Suprapubic skin (tissue), 4 donors: ENCODE measurements at places on chromosomes 2 and 18. TPM values are rescaled to one million over a fixed set of nuclear protein-coding genes. Genes with fewer than 3 reads are reported as not detected.

CDK15 gene
- 0.13 TPM for total RNA-seq

DNA sequence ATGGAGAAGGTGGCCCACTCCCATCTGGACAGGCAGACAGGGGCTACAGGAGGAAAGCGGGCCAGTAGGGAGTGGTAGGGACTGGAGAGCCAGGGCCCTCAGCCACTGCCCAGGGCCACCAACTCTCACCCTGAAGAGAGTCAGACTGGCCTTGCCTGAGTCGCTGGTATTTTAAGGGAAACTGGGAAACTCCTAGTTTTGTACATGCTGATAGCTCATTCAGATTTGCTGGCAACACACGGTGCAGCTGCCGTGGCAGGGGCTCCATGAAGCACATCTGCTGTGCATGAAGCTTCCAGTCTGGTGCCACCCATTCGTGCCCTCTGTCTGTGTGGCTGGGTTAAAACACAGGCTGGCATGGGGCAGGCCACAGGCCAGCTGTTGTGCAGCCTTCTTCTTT lies 137.3 kb upstream of the GLI2 start:
- no peaks in the 10 kb centered on the region for H3K27me3 ChIP-seq
- no peaks in the 10 kb centered on the region for H3K36me3 ChIP-seq
- H3K27ac ChIP-seq: no peak overlapping the region
- H3K4me1 ChIP-seq: peaks cover 41% of the 10 kb centered on the region

- H3K4me1 ChIP-seq: no peaks in the 10 kb centered on the region
- no peak for DNase-seq
- H3K27me3 ChIP-seq: no peaks in the 10 kb centered on the region
Measured at GRCh38 chr2:132638313-132639040, 31.5 kb downstream of the LYPD1 start.

- peaks cover 7% of the 10 kb centered on the region for H3K4me1 ChIP-seq
- no peak overlapping the region for H3K27ac ChIP-seq
- DNase-seq: no peak
- no peaks in the 10 kb centered on the region for H3K36me3 ChIP-seq
- H3K27me3 ChIP-seq: peaks cover 12% of the 10 kb centered on the region
Measured at GRCh38 chr2:118047380-118047826, 33.5 kb upstream of the CCDC93 start.

PLGLB2 gene
- total RNA-seq: 17.5 TPM

- H3K4me1 ChIP-seq: no peaks in the 10 kb centered on the region
- H3K27ac ChIP-seq: no peak overlapping the region
- H3K36me3 ChIP-seq: no peaks in the 10 kb centered on the region
- no peak for DNase-seq
- H3K4me3 ChIP-seq: no peak overlapping the region
Measured at GRCh38 chr2:34161549-34161948, 562.5 kb upstream of the FAM98A start.

DNA sequence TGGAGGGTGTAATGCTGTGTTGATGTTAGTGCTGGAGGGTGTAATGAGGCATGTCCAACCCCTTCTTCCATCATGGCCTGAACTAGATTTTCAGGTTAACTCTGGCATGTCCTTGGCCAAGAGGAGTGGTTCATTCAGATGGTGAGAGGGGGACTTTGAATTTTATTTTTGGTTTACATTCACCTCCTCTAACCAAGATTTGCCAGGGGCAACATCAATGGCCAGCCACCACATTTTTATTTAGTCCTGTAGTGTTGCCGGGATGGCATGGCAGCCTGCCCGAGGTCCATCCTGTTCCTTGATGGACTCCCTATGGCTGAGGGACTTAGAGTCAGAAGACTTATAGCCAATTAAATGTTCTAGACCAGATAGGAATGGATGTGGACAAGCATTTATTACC lies 484.6 kb upstream of the HS6ST1 start:
- peaks cover 12% of the 10 kb centered on the region for H3K4me1 ChIP-seq
- H3K27me3 ChIP-seq: no peaks in the 10 kb centered on the region
- H3K4me3 ChIP-seq: no peak overlapping the region

DNA sequence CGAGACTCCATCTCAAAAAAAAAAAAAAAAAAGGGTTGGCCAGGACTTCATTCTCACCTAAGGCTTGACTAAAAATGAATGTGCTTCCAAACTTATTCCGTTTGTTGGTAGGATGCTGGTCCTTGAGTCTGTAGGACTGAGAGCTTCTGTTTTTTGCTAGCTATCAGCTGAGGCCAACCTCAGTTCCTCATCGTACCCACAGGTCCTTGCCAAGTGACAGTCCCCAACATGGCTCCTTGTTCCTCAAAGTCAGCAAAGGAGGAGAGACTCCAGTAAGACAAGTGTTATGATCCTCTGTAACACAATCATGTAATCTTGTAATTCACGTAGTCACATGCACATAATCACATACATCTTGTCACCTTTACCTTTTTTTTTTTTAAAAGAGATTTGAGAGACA lies 37.0 kb downstream of the HAUS1 start:
- H3K4me1 ChIP-seq: no peaks in the 10 kb centered on the region
- no peak overlapping the region for H3K27ac ChIP-seq
- H3K4me3 ChIP-seq: no peak overlapping the region
- H3K36me3 ChIP-seq: no peaks in the 10 kb centered on the region
- no peak for DNase-seq

DNA sequence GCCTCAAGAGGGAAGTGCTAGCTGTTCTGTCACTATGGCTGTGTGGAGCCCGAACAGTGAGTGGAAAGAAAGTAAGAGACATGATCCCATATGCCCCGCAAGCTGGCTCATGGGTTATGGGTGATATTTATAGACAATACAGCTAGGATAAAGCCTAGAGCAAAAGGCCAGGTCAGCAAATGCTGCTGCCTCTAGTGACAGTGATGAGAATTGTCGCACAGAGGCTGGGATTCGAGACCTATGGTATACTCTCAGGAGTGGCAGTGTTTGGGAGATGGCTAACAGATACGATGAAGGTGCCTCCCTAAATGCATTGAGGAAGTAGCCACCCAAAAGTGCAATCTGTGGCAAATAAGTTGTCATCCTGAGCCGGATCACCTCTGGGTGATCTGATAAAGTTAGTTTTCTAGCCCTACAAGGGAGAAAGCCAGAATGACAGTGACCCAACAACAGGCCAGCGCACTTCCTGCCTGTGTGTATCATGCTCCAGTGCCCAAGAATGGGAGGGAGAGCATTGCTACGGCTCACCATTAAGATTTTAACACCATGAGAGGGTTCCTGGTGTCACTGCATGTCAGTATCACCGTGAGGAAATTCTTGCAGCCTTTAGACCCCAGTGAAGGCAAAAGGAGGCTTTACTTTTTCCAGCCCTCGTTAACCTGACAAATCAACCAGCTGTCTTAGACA lies 92.2 kb upstream of the TGFA start:
- H3K27ac ChIP-seq: no peak overlapping the region
- DNase-seq: no peak
- H3K27me3 ChIP-seq: peaks cover 12% of the 10 kb centered on the region
- no peak overlapping the region for H3K4me3 ChIP-seq
- H3K4me1 ChIP-seq: no peaks in the 10 kb centered on the region

- no peaks in the 10 kb centered on the region for H3K27me3 ChIP-seq
- peak overlapping the region; percentile 36 for H3K27ac ChIP-seq
- H3K4me1 ChIP-seq: peaks cover 23% of the 10 kb centered on the region
- H3K4me3 ChIP-seq: no peak overlapping the region
Measured at GRCh38 chr2:191637182-191638078, 40.5 kb upstream of the NABP1 start.

GRCh38 chr2:100603948-100604633 lies 41.3 kb downstream of the PDCL3 start:
- peaks cover 11% of the 10 kb centered on the region for H3K4me1 ChIP-seq
- no peak overlapping the region for H3K4me3 ChIP-seq
- no peak for DNase-seq
- H3K36me3 ChIP-seq: no peaks in the 10 kb centered on the region
- no peak overlapping the region for H3K27ac ChIP-seq

ALLC gene
- not detected for total RNA-seq

DNA sequence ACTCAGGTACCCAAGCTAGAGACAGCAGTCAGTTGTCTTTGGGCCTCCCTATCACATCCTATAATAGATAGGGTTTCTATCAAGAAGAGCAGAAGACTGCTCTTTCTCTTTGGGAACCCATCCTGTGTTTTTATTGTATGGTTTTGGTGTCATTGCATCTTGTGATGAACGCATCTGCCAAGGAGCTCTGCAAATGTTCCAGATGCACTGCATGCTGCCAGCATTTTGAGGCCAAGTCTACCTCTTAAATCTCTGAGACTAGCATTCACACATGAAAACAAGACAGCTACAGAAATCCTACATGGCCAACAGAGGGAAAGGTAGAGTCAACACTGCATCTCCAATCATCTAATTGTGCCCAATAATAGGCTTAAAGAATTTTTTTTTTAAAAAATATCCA lies 14.0 kb downstream of the SEMA4F start:
- peaks cover 3% of the 10 kb centered on the region for H3K36me3 ChIP-seq
- no peak overlapping the region for H3K4me3 ChIP-seq
- H3K4me1 ChIP-seq: no peaks in the 10 kb centered on the region
- H3K27ac ChIP-seq: no peak overlapping the region

DNA sequence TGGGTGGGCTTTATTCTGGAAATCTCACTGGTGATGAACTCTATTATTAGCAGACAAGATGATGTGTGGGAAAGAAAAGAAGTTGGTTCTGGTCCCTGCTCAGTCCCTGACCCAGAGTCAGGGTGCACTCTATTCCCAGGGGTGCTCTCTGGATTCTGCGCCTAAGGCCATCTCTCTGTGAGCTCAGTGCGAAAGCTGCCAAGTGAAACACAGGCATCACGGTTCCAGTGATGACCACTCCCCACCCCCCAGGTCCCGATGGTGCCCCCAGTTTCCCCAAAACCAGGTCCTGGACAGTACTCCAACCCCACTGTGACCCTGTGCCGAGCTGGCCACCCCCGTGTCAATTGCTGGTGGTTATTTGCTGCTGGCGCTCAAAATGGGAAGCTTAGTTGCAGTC lies 30.1 kb downstream of the RHOB start:
- H3K4me1 ChIP-seq: peaks cover 30% of the 10 kb centered on the region
- no peaks in the 10 kb centered on the region for H3K36me3 ChIP-seq
- no peak overlapping the region for H3K27ac ChIP-seq
- H3K27me3 ChIP-seq: no peaks in the 10 kb centered on the region
- no peak overlapping the region for H3K4me3 ChIP-seq
- DNase-seq: peak; percentile 47

- DNase-seq: no peak
- H3K4me3 ChIP-seq: no peak overlapping the region
- H3K4me1 ChIP-seq: no peaks in the 10 kb centered on the region
- no peaks in the 10 kb centered on the region for H3K27me3 ChIP-seq
Measured at GRCh38 chr2:143193121-143193520, 63.9 kb downstream of the ARHGAP15 start.

- peak overlapping the region; percentile 97 for H3K27ac ChIP-seq
- no peaks in the 10 kb centered on the region for H3K27me3 ChIP-seq
- H3K4me3 ChIP-seq: peak overlapping the region; percentile 74
- peak; percentile 72 for DNase-seq
Measured at GRCh38 chr2:73985308-73986084, 786 bp downstream of the TET3 start.

DNA sequence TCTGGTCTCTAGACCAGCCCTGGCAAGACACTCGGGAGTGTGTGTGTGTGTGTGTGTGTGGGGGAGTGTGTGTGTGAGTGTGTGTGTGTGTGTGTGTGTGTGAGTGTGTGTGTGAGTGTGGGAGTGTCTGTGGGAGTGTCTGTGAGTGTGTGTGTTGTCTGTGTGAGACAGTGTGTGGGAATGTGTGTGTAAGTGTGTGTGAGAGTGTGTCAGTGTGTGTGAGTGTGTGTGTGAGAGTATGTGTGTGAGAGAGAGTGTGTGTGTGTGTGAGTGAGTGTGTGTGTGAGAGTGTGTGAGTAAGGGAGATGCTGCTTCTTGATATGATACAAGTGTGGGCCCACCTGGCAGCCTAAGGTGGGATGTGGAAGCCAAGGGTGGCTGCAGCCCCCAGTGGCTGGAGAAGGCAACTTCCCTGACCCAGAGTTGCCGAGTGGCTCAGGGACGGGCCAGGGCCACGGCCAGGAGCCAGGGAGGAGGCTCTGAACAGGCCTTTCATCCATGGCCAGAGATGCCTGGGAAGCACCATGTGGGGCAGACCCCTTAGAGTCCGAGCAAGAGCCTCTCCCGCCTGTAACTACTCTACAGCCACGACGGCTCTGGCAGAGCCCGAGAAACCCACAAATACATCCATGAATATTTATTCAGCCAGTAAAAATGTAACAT lies 159.3 kb upstream of the MYCN start:
- H3K4me1 ChIP-seq: no peaks in the 10 kb centered on the region
- DNase-seq: no peak
- no peaks in the 10 kb centered on the region for H3K36me3 ChIP-seq
- H3K27ac ChIP-seq: no peak overlapping the region
- H3K4me3 ChIP-seq: no peak overlapping the region
- peaks cover 30% of the 10 kb centered on the region for H3K27me3 ChIP-seq

- no peaks in the 10 kb centered on the region for H3K27me3 ChIP-seq
- no peak overlapping the region for H3K4me3 ChIP-seq
- H3K27ac ChIP-seq: no peak overlapping the region
- peaks cover 5% of the 10 kb centered on the region for H3K4me1 ChIP-seq
- no peaks in the 10 kb centered on the region for H3K36me3 ChIP-seq
Measured at GRCh38 chr2:3046170-3046865, 331.3 kb downstream of the EIPR1 start.

DSC2 gene
- total RNA-seq: 26.2 TPM

- DNase-seq: no peak
- H3K4me3 ChIP-seq: no peak overlapping the region
- H3K36me3 ChIP-seq: no peaks in the 10 kb centered on the region
- H3K27me3 ChIP-seq: no peaks in the 10 kb centered on the region
Measured at GRCh38 chr2:190382851-190383250, 25.3 kb upstream of the MFSD6 start.

- H3K4me3 ChIP-seq: no peak overlapping the region
- peaks cover 16% of the 10 kb centered on the region for H3K4me1 ChIP-seq
- H3K36me3 ChIP-seq: no peaks in the 10 kb centered on the region
- no peaks in the 10 kb centered on the region for H3K27me3 ChIP-seq
- H3K27ac ChIP-seq: peak overlapping the region; percentile 39
Measured at GRCh38 chr2:102070058-102070642, 72.4 kb upstream of the IL1R1 start.

KIAA2012 gene
- total RNA-seq: 0.16 TPM

- no peaks in the 10 kb centered on the region for H3K4me1 ChIP-seq
- no peaks in the 10 kb centered on the region for H3K36me3 ChIP-seq
- no peak overlapping the region for H3K27ac ChIP-seq
- H3K4me3 ChIP-seq: no peak overlapping the region
- H3K27me3 ChIP-seq: no peaks in the 10 kb centered on the region
Measured at GRCh38 chr18:47682876-47683275, 247.6 kb downstream of the SMAD2 start.

DNA sequence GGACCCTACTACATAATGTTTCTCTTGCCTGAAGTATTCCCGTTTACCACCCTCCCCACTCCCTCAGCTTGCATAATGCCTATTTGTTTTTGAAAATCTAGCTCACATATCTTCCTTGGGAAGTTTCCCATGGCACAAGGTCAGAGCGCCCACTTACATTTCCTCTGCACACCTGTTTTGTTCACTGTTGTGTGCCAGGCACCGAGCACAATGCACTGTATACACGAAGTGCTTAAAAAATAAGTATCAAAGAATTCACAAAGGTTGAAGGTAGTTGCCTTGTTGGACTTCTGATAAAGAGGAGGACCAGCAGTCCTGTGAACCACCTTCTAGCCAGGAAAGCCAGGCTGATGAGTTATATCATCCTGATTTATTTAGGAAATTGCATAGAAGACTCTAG lies 16.8 kb upstream of the RHOB start:
- no peak overlapping the region for H3K4me3 ChIP-seq
- H3K27ac ChIP-seq: peak overlapping the region; percentile 86
- peaks cover 44% of the 10 kb centered on the region for H3K4me1 ChIP-seq
- no peaks in the 10 kb centered on the region for H3K36me3 ChIP-seq
- no peak for DNase-seq

TGFA gene
- total RNA-seq: 19.2 TPM

- DNase-seq: no peak
- H3K4me1 ChIP-seq: no peaks in the 10 kb centered on the region
- no peaks in the 10 kb centered on the region for H3K36me3 ChIP-seq
- no peak overlapping the region for H3K4me3 ChIP-seq
- no peaks in the 10 kb centered on the region for H3K27me3 ChIP-seq
Measured at GRCh38 chr2:230134496-230135129, 65.9 kb upstream of the SLC16A14 start.
